ENCODE measurements at places on chromosomes 1 and 21.

DNA sequence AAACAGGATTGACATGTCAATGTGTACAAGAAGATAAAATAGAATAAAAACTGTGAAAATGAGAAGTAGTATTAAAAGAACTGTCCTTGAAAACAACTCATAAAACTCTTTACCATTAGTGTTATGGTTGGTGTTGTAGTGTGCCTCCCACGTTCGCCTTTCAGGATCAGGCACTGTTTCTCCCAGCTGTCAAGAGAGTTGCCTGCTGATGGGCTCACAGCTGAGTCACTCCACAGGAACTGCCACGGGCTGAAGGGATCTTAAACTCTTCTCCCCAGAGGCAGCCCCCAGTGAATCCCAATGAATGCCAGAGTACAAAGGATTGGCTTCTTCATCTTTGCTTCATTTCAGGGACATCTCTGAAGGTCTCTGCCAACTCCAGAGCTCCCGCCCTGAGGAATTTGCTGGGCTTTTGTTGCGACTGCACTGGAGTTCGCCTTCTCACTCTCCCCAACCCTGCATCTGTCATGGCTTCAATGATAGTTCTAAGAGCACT, 119.6 kb downstream of the ADGRL2 start:
- no peak for DNase-seq

- DNase-seq: no peak
Measured at GRCh38 chr21:38834725-38835124, 29.0 kb downstream of the ETS2 start.

DNA sequence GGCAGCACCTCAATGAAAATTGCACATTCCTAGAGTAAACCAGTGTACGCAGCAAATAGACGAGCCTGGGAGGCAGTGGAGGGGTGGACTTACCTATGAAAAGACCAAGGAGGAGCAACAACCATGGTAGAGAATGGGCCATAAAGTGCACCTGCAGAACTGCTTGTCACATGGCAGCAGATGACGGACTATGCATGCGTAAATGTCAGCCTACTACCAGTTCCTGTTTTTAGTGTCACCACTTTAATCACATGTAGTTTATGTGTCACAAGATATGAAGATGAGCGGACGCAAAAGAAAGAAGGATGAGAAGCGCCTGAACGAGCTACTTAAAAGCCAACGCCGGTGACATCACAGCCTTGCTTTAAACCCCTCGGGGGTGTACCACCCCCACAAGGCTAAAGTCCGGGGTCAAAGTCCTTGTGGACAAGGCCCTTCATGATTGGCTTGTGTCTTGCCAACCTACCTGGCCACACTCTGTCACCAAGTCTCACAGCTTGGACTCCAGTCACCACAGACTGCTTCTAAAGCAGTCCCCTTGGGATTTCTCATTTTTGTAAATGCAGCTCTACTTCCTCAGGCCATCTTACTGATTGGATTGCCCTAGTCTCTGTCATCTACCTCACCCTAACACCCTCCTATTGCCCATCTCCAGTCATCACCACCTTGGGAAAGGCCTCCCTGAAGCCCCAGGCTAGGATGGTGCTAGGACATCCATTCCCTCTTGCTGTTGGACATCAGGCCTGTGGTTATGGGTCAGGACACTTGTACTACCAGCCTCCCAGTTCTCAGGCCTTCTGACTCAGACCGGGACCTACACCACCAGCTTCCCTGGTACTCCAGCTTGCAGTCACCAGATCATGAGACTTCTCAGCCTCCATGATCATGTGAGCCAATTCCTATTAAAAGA, 6.0 kb upstream of the LY9 start:
- no peak for DNase-seq

- DNase-seq: no peak
Measured at GRCh38 chr1:119966020-119966419, 69.7 kb upstream of the ADAM30 start.

GRCh38 chr1:203036135-203036534, 9.8 kb downstream of the PPFIA4 start:
- no peak for DNase-seq

- DNase-seq: no peak
Measured at GRCh38 chr1:216168546-216168945, 254.7 kb downstream of the USH2A start.

DNA sequence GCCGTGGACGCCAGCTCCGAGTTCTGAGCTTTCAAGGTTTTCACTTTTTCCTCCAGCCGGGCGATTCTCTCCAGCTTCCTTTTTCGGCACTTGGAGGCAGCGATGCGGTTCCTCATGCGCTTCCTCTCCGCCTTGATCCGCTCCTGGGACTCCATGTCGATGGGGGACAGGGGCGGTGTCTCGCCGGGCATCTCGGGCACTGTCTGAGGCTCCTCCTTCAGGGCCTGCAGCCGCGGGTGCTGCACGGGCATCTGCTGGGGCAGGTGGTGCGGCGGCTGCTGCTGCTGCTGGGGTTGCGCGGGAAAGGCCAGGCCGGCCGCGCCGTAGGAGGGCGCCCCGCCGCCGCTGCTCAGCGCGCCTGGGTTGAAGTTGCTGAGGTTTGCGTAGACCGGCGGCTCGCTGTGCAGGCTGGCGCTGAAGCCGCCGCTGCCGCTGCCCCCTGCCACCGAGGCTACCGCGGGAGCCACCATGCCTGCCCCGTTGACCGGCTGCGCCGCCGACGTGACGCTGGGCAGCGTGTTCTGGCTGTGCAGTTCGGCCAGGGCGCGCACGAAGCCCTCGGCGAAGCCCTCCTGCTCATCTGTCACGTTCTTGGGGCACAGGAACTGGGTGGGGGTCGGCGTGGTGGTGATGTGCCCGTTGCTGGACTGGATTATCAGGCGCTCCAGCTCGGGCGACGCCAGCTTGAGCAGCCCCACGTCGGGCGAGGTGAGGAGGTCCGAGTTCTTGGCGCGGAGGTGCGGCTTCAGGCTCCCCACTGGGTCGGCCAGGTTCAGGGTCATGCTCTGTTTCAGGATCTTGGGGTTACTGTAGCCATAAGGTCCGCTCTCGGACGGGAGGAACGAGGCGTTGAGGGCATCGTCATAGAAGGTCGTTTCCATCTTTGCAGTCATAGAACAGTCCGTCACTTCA, 1.4 kb downstream of the JUN start:
- DNase-seq: peak; percentile 74

DNA sequence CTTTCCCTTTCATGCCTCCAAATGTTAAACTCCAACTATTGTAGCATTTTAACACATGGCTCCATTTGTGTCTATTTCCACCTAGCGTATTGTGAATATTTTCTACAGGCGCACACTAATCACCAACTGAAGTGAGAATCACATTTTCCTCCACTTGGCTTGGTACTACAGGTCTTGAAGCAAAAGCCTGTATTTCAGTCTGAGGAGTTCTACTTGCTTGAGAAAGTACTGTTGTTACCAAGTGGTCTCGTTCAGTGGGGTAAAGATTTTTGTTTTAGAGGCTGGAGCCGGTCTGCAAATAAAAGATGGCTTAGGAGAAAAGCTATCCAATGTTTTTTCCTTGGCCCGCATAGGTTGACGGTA, 550 bp upstream of the PTBP2 start:
- DNase-seq: no peak

DNA sequence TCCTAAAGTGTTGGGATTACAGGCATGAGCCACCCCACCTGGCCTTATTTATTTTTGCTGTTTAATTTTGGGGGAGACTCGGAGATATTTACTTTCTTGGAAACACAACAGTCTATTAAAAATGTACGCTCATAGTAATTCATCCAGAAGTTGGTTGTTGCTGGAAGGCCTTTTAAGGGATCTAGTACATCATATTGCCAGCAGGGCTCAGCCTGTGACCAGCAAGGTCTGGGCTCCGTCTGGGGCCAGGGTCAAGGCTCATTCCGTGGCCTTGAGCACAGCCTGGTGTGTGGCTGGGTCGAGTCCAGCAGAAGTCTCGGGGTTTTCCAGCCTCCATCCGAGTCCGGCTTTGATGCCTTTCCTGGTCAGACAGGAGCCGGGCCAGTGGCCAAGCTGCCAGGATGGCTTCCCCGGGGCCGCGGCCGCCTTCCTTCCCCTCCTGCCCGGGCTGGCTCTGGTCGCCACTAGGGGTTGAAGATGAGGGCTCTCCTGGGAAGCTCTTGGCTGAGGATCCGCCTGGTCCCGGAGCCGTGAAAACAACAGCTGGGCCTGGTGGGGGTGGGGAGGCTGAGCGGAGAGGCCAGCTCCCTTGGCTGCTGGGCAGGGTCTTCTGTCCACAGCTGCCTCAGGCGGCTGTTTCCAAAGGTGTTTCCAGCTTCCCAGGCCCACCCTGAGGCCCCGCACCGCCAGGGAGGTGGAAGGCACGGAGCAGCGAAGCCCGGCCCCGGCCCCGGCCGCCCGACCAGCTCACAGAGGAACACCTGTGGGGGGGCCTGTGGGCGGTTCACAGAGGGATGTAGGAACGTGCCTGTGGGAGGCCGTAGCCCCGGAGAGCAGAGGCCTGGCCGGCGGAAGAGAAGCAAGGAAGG, 5.1 kb upstream of the VWA1 start:
- peak; percentile 72 for DNase-seq

GRCh38 chr1:43253173-43253572, 16.6 kb upstream of the TMEM125 start:
- no peak for DNase-seq

GRCh38 chr21:46226920-46227599, 1.5 kb downstream of the LSS start:
- DNase-seq: peak; percentile 58

GRCh38 chr1:184296466-184297243, 90.2 kb upstream of the C1orf21 start:
- DNase-seq: no peak

Measured in type B pancreatic cell (in vitro differentiated cells).